ENCODE measurements at places on chromosomes 1 and 21.
A peak's percentile ranks its signal among the peaks of the same experiment; 100 is the strongest.

DNA sequence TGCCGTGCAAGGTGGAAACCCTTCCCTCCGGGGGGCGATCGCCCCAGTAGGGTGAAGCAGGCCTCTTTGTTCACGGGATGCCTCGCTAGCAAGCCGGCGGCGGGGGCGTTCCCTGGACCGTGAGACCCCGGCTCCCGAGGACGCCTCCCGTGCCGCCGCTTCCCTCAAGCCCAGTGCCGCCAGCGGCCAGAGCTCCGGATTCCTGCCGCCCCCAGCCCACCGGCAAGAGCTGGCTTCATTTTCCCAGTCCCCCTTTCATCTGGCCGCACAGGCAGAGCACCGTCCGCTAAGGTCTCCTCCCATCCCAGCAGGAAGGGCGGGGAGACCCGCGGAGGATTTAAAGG lies 16.3 kb downstream of the IER5 start:
- H3K27ac ChIP-seq: peak overlapping the region; percentile 88
- no peaks in the 10 kb centered on the region for H3K36me3 ChIP-seq
- peaks cover 67% of the 10 kb centered on the region for H3K4me1 ChIP-seq

DNA sequence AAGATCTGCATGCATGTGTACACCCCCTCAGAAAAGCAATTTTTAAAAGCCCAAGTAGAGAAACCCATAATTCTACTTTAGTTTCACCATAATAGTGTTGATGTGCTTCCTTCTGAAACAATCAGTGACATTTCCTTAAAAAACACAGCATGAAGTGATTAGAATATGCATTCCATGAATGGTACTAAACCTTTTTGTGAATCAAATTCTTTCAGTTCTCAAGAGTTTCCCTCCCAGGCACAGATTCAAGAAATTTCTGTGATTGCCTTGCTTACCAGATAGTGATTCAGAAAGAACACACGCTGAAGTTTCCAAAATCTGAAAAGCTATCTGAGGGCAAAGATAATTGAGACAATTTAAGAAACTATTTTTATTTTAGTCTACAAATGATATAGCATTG lies 136.4 kb upstream of the ADGRL2 start:
- DNase-seq: no peak
- H3K36me3 ChIP-seq: no peaks in the 10 kb centered on the region
- H3K4me3 ChIP-seq: no peak overlapping the region

- no peak overlapping the region for H3K27ac ChIP-seq
- peaks cover 15% of the 10 kb centered on the region for H3K4me1 ChIP-seq
- peaks cover 9% of the 10 kb centered on the region for H3K36me3 ChIP-seq
- H3K27me3 ChIP-seq: no peaks in the 10 kb centered on the region
Observed at GRCh38 chr1:45622524-45623394, 1.1 kb downstream of the CCDC17 start.

DNA sequence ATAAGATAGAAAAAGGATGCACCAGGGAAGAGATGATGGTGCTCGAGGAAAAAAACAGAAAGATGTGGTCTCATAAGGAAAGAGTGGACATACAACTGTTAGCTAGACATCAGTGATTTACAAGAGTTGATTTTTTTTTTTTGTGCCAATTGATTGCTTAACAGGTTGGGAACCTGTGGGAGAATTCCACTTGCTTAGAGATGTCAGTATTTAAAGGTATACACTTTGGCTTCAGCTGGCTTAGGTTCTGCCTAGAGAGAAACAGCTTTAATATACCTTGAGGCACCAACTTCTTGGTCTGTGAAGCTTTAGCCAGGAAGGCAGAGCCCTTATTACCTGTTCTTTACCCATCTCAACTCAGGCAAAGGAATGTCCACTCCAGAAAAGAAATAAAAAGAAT lies 303.8 kb downstream of the PAPPA2 start:
- H3K27ac ChIP-seq: no peak overlapping the region
- H3K36me3 ChIP-seq: no peaks in the 10 kb centered on the region
- no peak overlapping the region for H3K4me3 ChIP-seq
- H3K4me1 ChIP-seq: no peaks in the 10 kb centered on the region
- no peak for DNase-seq

- peaks cover 14% of the 10 kb centered on the region for H3K27me3 ChIP-seq
- H3K36me3 ChIP-seq: no peaks in the 10 kb centered on the region
- no peak for DNase-seq
- H3K27ac ChIP-seq: no peak overlapping the region
- H3K4me1 ChIP-seq: no peaks in the 10 kb centered on the region
Observed at GRCh38 chr1:184461321-184461720, 74.5 kb downstream of the C1orf21 start.

- H3K27me3 ChIP-seq: no peaks in the 10 kb centered on the region
- peaks cover 3% of the 10 kb centered on the region for H3K36me3 ChIP-seq
- no peak for DNase-seq
- peaks cover 54% of the 10 kb centered on the region for H3K4me1 ChIP-seq
- H3K4me3 ChIP-seq: peak overlapping the region; percentile 92
Observed at GRCh38 chr1:185045814-185046492, 595 bp downstream of the RNF2 start.

DNA sequence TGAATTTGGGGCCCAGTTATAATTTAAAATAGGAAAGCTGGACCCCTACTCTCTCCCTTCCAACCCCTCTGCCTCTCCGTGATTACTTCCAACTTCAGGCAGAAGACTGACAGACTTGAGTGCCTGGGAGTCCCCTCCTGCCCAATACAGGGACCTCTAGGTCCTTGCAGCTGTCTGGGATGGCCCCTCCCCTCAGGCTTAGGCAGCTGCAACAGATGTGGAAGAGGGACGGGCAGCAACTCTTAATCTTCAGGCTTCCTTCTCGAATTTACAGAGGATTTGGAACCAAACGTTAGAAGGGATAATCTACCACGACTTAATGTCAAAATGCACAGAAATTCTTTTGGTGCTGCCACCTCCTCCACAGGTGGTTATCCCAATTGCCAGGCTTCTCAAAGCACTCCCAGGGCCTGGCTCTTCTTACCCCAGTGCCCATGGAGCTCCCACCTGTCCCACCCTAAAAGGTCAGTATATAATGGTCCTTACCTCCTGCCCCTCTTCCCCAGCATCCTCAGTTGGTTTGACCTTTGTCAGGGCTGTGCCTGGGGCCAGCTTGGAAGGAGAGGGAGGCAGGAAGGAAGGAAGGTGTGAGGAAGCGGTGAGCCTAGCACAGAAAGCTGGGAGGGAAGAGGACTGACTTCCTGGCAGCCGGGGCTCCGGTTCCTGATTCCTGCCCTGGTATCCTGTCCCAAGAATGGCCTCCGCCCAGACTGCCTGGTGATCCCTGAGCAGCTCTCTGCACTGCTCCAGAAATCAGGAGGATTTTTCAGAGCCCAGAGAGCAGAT lies 2.8 kb downstream of the PEA15 start:
- no peak overlapping the region for H3K27ac ChIP-seq

GRCh38 chr1:39412892-39413291 lies 78.5 kb upstream of the BMP8A start:
- H3K4me1 ChIP-seq: peaks cover 61% of the 10 kb centered on the region
- H3K4me3 ChIP-seq: no peak overlapping the region
- peaks cover 24% of the 10 kb centered on the region for H3K36me3 ChIP-seq
- DNase-seq: no peak
- no peaks in the 10 kb centered on the region for H3K27me3 ChIP-seq

- H3K4me1 ChIP-seq: no peaks in the 10 kb centered on the region
- DNase-seq: no peak
- no peaks in the 10 kb centered on the region for H3K36me3 ChIP-seq
- H3K4me3 ChIP-seq: no peak overlapping the region
Observed at GRCh38 chr1:156409439-156409838, 40.4 kb downstream of the RHBG start.

- DNase-seq: no peak
- H3K27ac ChIP-seq: no peak overlapping the region
- peaks cover 4% of the 10 kb centered on the region for H3K27me3 ChIP-seq
Observed at GRCh38 chr1:26003262-26003661, 5.4 kb upstream of the PAFAH2 start.

GRCh38 chr1:42955311-42956063 lies 3.2 kb downstream of the SLC2A1 start:
- peaks cover 75% of the 10 kb centered on the region for H3K4me1 ChIP-seq
- no peaks in the 10 kb centered on the region for H3K27me3 ChIP-seq
- DNase-seq: no peak

- no peaks in the 10 kb centered on the region for H3K36me3 ChIP-seq
- H3K27ac ChIP-seq: no peak overlapping the region
- peaks cover 26% of the 10 kb centered on the region for H3K27me3 ChIP-seq
Observed at GRCh38 chr1:94253456-94254017, 16.2 kb upstream of the ARHGAP29 start.

DNA sequence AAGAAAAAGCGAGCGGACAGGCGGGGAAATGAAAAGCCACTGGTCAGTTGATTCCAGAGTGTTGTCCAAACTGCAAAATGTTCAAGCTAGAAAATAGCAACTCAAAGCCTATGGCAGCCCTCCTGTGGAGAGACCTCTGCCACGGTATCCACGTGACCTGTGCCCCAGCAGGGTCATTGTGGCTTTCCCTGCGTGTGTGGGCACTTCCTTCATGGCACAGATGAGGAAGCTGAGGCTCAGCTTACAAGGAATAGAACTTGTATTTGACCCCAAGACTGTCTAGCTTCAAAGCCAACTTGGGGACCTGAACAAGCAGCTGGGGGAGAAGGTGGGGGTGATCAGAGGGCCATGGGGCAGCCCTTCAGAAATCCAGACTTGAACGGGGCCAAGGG lies 15.6 kb upstream of the PLEKHG5 start:
- no peaks in the 10 kb centered on the region for H3K4me1 ChIP-seq
- H3K36me3 ChIP-seq: no peaks in the 10 kb centered on the region
- peaks cover 1% of the 10 kb centered on the region for H3K27me3 ChIP-seq
- H3K4me3 ChIP-seq: no peak overlapping the region

DNA sequence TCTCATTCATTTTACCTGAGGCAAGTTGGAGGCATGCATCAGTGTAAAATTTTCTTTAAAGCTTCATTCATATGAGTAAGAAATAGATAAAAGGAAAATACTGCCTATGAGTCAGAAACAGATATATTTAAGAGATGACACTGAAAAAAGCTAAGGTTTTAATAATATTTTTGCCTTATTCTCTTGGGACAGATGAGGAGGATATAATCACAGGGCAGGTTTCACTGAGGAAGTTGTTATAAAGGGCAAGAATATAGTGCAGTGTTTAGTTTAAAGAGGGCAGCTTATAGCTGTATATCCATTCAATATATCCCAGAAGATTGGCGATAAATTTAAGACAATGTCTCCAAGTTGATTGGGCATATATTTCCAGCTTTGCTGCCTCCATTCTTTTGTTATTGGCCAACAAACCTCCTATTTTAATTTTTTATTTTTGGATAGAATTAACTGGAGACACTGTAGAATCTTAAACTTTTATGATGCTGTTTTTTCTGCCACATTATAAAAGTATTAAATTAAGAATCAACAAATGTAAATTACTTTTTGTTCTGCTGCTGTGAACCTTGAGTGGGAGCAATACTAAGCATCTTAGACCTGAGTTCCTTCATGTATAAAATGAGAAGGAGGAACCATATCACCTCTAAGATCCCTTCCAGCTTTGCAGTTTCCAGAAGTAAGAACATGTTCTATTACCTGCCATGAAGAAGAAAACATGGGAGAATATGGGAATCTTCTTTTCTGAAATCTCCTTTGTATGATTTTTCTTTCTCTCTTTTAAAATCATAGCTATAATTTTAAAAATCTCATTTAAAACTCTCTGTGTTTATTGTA lies 171.6 kb downstream of the S1PR1 start:
- H3K4me1 ChIP-seq: no peaks in the 10 kb centered on the region
- H3K4me3 ChIP-seq: no peak overlapping the region
- H3K27me3 ChIP-seq: peaks cover 3% of the 10 kb centered on the region
- no peak for DNase-seq
- H3K36me3 ChIP-seq: no peaks in the 10 kb centered on the region
- no peak overlapping the region for H3K27ac ChIP-seq

- peaks cover 1% of the 10 kb centered on the region for H3K27me3 ChIP-seq
- peaks cover 40% of the 10 kb centered on the region for H3K4me1 ChIP-seq
- H3K27ac ChIP-seq: no peak overlapping the region
- no peak overlapping the region for H3K4me3 ChIP-seq
Observed at GRCh38 chr1:8164670-8165069, 138.6 kb upstream of the ERRFI1 start.

DNA sequence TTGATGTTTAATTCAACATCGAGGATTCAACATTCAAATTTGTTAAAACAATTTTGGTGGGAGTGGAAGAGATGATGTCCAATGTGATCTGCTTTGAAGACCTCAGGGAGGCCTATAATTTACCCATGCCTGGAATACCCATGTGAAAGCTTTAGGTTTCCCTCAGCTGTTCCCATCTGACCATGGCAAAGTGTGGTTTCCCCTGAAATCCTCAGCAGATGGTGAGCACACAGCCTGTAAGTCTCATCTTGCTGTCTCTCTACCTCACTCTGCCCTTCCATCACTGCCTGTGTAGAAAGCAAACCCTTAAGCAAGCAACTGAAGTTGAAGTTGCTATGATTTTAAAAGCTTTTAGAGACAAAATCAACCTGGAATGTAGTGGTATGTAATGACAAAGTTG lies 80.1 kb upstream of the ATF3 start:
- no peaks in the 10 kb centered on the region for H3K4me1 ChIP-seq
- no peak overlapping the region for H3K27ac ChIP-seq
- H3K36me3 ChIP-seq: no peaks in the 10 kb centered on the region

GRCh38 chr1:37513795-37514349 lies 694 bp downstream of the MEAF6 start:
- H3K27me3 ChIP-seq: no peaks in the 10 kb centered on the region
- no peaks in the 10 kb centered on the region for H3K36me3 ChIP-seq
- H3K4me1 ChIP-seq: peaks cover 48% of the 10 kb centered on the region
- H3K4me3 ChIP-seq: peak overlapping the region; percentile 93

GRCh38 chr1:14439015-14439414 lies 159.5 kb upstream of the KAZN start:
- H3K4me1 ChIP-seq: no peaks in the 10 kb centered on the region
- no peak overlapping the region for H3K4me3 ChIP-seq
- no peak overlapping the region for H3K27ac ChIP-seq
- H3K36me3 ChIP-seq: no peaks in the 10 kb centered on the region

DNA sequence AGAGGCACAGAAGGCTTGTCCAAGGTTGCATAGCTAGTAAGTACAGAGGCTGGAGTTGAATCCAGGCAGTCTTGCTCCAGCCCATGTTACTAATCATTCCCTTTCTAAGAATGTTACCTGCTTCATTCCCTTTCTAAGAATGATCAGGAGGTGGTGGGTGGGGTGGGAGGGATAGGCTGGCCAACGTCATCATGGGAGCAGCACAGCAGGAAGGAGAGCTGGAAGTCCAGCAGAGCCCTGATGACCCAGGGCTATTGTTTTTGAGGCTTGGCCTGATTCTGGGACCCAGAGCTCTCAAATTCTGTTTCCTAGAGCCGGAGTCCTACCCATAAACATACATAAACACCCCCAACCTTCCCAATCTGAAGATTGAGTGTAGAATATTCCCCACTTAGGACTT lies 11.8 kb upstream of the CSF1 start:
- H3K4me3 ChIP-seq: no peak overlapping the region
- H3K4me1 ChIP-seq: peaks cover 10% of the 10 kb centered on the region
- no peak overlapping the region for H3K27ac ChIP-seq
- H3K27me3 ChIP-seq: peaks cover 3% of the 10 kb centered on the region
- DNase-seq: no peak
- H3K36me3 ChIP-seq: no peaks in the 10 kb centered on the region
